DMS79 treated with DMSO at 0.1 percent for 48 hours (cell line): ENCODE measurements at places on chromosomes 7 and 10.

DNA sequence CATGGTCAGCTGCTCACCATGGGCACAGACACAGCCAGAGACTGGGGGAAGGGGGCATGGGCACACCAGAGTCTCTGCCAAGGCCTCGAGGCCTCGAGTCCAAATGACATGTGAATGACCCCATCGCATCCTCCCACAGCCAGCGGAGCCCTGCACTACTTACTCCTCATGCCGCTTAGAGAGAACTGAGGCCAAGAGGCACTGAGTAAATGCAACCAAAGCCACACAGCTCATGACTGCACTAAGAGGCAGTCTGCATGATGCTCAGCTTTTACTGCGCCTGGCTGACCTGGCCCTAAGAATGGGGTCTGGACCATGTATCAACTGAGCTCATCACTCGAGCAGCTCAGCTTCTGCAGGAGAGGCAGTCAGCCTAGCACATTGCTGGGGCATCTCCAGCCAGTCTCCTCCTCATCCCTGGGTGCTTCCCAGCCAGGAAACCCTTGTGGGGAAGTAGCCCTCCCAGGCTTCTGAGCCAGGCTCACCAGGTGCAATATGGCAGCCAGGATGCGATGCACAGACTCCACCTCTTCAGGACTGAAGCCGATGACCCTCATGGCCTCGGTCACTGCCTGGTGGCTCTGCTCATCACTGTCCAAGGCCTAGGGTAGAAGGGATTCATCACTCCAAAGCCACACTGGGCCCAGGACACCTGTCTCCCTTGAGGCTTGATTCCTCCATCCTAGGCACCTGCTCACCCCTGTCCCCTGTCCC lies 7.5 kb downstream of the MYO1G start:
- DNase-seq = no peak

GRCh38 chr10:12423896-12424295 lies 74.5 kb downstream of the CAMK1D start:
- DNase-seq = no peak

GRCh38 chr7:94928168-94928707 lies 20.8 kb downstream of the PPP1R9A start:
- no peak for DNase-seq

DNA sequence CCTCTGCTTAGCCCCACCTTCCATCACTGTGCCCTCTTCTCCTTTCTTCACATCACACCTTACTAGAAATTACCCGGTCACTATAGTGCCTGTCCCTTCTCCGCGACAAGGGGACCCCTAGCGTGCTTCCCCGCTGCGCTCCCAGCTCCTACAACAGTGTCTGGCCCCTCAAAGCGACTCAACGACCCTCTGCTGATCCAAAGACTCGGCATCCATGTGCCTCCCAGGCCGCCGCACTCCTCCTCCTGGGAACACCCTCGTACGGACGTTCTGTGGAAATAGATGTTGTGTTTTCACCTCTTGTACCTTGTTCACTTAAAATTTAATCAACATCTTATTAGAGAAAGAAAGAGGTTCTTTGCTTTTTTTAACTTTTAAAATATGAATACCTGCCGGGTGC lies 463.5 kb downstream of the DNAJB6 start:
- no peak for DNase-seq

DNA sequence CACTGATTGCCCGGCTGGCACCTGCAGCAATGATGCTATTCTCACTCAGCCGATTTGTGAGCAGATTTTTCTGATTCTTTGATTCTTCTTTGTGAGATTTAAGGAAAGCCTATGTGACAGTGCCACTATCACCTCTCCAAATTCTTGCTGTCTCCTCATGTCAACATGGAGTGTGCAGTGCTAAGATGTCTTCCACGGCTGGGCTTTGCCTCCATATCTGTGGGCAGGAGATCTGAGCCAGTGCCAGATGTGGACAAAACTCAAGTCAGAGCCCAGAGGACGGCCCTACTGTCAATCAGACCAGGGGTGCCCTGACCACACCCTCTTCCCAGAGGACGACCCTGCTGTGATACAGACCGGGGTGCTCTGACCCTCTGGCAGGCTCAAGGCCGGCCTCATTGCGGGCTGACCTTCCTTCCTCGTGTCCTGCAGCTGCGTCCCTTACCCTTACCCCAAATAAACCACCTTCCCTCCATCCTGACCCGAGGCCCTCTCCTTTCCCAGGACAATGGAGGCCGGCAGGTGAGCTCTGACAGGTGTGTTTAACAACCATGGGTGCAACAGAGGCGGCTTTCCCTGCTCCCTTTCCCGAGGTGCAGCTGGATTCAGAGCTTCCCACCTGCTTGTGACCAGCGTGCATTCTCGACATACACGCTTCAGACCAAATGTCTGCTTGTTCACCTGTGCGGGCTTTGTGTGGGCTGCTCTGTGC lies 221.4 kb downstream of the ADARB2 start:
- DNase-seq = no peak

GRCh38 chr7:141114029-141114664 lies 40.3 kb downstream of the TMEM178B start:
- no peak for DNase-seq

DNA sequence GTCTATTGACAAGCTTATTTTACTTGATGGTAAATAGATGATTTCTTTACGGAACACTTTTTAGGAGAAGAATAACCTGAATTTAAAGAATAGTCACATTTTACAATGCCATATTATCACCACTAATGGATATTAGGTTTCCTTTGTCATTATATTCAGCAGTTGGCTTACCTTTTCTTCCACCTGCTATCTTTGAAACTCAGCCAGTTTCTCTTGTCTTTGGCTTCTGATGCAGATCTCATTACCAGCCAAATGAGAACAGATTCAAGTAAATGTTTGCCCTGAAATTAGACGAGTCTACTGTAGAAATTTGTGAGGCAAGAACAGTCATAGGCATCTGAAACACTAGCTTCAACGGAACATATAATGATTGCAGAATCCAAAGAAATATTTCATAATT lies 85.5 kb upstream of the OIT3 start:
- DNase-seq = peak; percentile 27
